Anterior cingulate cortex (tissue), 58 donors: ENCODE measurements at places on chromosomes 11 and 22.
A peak's percentile ranks its signal among the peaks of the same experiment; 100 is the strongest.

- no peak for DNase-seq
Measured at GRCh38 chr11:45772986-45773785, 31.8 kb upstream of the SLC35C1 start.

DNA sequence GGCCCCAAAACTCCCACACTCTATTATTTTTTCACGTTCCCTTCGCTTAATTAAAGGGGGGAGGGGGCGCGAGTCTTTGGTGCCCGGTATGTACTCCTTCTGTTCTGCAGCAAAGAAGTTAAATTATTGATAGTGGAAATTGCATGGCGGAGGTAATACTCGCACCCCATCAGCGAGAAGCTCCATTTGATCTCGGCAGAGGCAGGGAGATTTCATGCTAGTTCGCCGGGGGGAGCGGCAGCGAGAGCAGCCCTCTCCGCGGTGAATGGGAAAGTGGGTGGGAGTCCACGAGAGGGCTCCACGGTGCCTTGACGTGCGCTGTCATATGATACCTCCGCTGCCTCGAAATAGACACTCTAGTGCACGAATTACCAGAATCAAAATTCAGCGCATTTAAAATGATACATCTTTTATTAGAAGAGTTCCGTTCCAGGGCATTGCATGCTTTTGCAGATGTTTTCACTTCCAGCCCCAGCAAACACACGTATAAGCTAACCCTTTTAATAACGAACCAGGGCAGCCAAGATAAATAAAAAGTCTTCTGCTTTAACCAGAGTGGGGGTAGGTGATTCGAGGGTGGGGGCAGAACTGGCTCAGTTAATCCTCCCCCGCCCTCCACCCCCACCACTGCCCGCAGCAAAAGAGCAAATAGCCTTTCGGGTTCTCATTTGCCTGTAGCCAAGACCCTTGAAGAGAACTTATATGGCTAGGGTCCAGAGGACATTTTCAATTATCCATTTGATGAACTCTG lies 1.3 kb upstream of the BDNF start:
- DNase-seq: no peak

DNA sequence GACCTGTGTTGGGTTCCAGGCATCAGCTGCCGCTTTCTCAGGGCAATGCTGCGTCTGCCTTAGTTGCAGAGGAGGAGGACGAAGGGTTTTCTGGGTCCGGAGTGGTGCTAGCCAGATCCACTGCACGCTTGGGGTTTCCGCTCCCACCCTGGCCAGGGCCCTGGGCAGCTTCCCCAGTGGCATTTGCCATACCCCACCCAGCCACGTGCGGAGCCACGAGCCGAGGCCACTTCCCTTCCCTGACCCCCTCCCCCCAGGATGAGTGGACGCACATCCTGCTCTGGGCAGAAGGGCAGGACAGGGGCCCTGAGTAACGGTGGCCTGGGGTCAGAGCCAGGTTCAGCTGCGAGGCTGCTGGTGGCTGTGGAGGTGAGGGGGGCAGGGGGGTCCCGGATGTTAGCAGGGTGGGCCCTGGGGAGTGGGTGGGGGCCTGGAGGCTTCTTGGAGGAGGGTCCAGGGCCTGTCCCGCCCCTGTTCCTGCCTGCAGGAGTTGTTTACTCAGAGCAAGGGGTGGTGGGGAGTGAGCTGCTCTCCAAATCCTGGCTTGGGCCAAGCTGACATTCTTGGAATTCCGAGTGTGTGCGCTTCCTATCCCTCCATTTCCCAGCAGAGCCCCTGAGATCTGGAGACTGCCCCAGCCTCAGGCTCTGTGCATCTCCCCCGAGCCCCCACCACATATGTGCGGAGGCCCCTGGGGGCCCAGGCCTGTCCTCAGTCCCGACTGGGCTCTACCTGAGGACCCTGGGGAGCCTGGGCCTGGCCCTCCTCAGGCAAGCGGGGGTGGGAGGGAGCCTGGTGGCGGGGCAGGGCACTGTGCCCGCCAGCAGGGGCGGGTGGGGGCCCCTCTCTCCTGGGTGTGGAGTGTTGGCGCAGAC lies 1.4 kb downstream of the TSPAN4 start:
- no peak for DNase-seq

GRCh38 chr11:125343086-125343717 lies 152.9 kb downstream of the FEZ1 start:
- DNase-seq: no peak

DNA sequence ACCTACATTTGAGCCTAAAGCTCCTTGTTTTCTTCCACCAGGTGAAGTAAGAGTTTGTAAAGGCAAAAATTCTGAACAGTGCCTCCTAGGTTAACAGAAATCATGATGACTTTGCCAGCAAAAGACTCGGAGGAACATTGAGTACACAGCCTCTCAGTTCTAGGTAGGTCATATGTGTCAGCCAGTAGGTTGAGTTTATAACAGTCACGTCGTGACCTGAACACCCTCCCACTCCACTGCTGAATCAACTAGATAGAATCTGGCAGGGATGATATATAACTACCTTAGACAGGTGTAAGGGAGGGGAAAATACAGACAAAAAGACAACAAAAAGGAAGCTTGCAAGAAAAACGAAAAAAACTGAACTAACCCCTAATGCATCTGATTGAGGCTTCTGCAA lies 12.8 kb upstream of the ASPHD2 start:
- no peak for DNase-seq

DNA sequence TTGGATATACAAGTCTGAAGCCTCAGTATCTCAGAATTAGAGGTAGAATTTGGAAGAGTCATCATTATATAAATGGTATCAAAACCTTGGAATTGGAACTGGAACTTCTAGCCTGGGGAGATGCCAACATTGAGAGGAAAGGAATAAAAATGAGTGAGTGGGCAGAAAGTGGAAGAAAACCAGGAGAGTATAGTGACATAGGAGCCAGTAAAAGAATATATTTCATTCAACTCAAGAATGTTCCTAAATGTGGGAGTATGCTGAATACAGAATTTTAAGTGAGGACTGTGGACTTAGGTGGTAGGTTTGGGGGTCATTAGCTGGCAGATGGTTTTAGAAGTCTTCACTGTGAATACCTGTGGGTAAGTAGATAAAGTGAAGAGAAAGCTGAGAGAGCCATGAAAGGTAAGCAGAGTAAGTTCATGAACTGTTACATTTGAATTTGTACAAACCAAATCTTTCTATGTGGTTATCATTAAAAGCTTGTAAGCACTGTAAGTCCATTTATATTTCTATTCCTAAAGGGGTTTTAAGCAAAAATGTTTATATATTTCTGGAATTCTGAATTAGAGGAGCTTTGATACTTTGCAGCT lies 60.2 kb downstream of the PDHX start:
- DNase-seq: no peak

DNA sequence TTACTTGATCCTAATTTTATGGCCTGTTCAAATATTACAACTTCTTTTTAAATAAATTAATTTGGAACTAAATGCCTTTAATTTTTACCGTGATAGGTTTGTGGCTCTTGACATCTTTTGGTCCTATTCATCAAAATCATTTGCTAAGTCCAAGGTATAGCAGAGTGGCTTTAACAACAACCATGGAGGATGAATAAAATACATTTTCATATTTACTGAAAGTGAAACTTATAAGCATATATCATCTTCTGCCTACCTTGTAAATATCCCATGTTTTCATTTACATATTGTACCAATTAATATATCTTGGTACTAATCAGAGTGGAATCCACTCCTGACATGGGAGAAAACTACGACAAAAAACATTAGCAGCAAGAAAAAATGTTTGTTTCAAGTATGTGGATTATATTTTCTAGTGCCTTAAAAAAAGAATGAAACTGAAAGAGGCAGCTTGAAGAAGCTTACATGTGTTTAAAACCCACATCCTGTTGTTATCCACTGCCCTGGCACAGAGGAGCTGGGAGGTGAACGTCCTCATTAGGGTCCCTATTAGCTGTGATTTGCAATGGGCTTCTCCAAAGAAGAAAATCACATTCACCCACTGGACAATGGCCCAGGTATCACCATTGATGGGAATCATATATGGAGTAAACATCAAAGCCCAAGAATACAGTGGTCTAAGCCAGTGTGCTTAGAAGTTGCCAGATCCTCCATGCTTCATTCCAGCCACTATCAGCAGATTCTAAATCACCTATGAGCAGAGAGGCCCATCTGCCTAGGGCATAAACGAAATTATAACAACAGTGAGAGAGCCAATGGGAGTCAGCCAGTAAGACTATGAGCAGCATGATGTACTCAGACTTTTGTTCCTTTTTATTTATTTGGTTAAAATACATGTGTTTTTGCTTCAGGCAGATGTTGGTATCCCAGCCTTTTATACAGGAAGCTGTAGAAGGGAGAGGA lies 84.7 kb downstream of the MAML2 start:
- no peak for DNase-seq

DNA sequence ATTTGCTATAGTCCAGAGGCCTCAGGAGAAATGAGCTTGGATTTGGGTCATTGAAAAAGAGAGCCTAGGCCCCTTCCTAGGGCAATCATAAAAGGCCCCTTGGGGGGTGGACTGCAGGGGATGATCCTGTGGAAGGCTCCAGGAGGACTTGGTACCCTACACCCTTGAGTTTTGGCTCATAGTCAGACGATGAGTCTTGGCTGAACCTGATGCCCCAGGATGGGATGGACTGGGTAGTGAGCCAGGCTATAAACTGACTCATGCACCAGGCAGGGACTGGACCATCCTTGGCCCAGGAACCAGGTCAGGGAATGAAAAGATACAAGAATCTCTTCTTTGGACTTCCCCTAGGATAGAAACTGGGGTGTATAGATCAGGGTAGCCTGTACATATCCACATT lies 54.2 kb downstream of the NAV2 start:
- no peak for DNase-seq

DNA sequence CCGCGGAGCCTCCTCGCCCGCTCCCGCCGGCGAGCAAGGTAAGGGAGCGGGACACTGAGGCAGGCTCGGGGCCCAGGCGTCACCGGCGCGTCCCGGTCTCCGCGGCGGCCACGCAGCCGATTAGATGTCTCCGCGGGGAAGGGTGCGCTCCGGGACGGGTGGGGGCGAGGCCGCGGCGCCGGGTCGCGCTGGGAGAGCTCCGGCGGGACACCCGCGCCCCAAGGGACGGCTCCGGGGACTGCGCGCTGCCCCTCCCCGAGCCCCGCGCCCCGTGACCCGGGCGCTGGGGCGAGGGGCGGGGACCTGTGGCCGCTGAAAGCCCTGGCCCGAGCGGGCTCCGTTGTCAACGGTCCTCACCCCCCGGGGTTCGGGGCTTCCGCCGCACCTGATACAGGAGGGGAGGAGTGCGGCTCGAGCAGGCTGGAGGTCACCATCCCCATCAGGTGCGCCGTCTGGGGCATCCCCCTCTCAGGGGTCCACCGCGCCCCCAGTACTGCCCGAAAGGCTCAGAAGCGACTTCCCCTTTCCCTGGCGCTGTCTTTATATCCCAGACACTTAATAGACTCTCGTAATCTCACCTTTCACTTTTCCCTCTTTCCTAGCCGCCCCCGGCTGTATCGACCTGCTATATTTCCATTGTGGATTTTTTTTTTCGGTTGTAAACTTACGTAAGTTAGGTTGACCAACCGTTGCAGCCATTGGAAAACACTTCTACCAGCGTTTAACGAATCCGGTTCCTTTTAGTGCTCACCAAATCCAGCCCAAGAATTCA lies 573 bp downstream of the PPFIA1 start:
- peak; percentile 15 for DNase-seq

DNA sequence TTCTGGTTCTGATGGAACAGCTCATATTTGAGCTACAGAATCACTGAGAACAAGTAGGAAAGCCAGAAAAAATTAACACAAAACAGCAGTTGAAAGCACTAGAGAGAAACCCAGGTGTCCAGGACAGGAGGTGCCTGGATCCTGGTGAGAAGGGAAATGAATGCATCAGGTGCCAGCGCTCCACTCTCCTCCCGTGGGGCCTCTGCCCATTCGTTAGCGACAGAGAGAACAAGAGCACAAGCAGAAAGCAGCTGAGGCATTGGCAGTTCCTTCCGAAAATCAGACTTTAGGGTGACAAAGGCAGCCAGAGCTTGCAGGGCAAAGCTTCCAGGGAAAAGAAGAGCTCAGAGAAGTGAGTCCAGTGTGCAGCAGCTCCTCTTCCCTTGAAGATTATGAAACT lies 20.0 kb upstream of the KRTAP5-7 start:
- DNase-seq: no peak

GRCh38 chr11:1913271-1914060 lies 6.0 kb upstream of the TNNT3 start:
- DNase-seq: no peak

DNA sequence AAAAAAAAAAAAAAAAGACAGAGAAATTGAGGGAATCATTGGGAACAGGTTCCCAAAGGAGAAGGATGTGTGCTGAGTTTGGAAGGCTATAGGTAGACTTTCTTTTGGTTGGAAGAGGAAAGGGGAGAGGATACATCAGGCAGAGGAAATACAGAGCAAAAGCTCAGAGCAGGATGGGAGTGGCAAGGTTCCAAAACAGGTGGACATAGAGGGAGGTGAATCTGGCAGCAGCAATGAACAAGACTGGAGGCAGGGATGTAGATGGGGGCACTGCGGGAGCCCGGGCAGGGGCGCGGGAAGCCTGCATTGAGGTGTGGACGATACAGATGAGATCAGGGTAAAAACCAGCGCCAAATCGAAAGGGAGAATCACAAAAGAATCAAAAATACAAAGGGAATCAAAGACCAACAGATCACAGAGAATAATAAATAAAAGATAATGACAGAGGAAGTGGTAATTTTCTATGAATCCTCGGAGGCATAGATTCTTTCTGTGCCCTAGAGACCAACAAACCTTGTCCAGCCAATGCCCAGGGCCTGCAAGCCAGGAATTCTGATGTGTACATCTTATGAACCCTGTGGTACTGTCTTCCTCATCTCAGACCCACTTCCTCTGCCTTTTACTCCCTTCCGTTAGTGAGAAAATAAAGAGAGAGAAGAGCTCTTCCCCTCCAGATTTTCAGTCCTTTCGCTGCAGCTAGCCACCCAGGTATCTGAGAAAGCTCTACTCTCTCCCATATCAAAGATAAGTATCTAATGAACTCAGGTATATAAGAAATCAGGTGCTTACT lies 70.3 kb downstream of the SLC1A2 start:
- DNase-seq: no peak

DNA sequence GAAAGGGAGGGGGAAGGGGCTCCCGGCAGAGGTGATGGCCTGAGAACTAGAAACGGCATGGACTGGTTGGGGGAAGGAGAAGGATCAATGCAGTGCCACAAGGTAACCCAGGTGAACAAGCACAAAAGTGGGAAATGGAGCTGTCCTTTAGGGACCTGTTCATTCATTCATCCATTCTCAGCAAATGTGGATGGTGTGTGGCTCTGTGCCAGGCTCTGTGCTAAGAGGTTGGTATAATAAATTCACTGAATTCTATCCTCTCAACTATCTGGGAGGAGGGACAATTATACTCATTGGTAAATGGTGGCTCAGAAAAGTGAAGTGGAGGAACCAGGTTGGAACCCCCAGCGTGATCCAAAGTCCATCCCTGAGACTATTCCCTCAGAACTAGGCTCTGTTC lies 18.6 kb upstream of the ARAP1 start:
- DNase-seq: no peak

DNA sequence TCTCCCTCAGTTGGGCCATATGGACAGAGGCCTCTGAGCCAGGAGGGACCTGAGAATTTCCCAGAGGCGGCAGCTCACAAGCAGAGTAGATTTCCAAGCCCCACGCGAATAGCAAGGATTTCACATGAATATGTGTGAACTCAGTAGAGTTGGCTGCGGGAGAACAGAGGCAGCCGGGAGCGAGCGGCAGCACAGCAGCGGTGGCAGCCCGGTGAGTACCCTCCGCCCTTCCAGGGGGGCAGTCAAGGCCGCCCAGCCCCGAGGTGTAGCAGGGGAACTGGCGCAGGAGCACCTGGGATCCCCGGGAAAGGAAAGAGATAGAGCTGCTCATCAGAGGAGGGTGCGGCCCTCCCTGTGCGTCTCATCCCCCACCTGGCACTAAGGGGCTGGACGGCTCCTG lies 8.4 kb upstream of the MS4A15 start:
- DNase-seq: no peak
